Body of pancreas (tissue), 4 donors: ENCODE measurements at places on chromosomes 7 and 10. TPM values are rescaled to one million over a fixed set of nuclear protein-coding genes. Genes with fewer than 3 reads are reported as not detected.

GRCh38 chr10:124892905-124893304, 49.0 kb upstream of the ZRANB1 start:
- no peaks in the 10 kb centered on the region for H3K4me1 ChIP-seq
- no peaks in the 10 kb centered on the region for H3K27me3 ChIP-seq
- no peak overlapping the region for H3K4me3 ChIP-seq

- H3K4me1 ChIP-seq, result peaks cover 33% of the 10 kb centered on the region
- no peak overlapping the region for H3K4me3 ChIP-seq
- H3K27ac ChIP-seq, result no peak overlapping the region
- no peaks in the 10 kb centered on the region for H3K36me3 ChIP-seq
Measured at GRCh38 chr10:114517368-114518250, 113.3 kb upstream of the AFAP1L2 start.

GRCh38 chr10:58701405-58702135, 188.9 kb downstream of the BICC1 start:
- no peaks in the 10 kb centered on the region for H3K36me3 ChIP-seq
- no peaks in the 10 kb centered on the region for H3K27me3 ChIP-seq
- peak overlapping the region; percentile 31 for H3K27ac ChIP-seq
- peak; percentile 40 for DNase-seq

GRCh38 chr10:114071178-114071577, 27.5 kb downstream of the ADRB1 start:
- no peak for DNase-seq
- H3K27ac ChIP-seq, result no peak overlapping the region
- no peaks in the 10 kb centered on the region for H3K36me3 ChIP-seq

DNA sequence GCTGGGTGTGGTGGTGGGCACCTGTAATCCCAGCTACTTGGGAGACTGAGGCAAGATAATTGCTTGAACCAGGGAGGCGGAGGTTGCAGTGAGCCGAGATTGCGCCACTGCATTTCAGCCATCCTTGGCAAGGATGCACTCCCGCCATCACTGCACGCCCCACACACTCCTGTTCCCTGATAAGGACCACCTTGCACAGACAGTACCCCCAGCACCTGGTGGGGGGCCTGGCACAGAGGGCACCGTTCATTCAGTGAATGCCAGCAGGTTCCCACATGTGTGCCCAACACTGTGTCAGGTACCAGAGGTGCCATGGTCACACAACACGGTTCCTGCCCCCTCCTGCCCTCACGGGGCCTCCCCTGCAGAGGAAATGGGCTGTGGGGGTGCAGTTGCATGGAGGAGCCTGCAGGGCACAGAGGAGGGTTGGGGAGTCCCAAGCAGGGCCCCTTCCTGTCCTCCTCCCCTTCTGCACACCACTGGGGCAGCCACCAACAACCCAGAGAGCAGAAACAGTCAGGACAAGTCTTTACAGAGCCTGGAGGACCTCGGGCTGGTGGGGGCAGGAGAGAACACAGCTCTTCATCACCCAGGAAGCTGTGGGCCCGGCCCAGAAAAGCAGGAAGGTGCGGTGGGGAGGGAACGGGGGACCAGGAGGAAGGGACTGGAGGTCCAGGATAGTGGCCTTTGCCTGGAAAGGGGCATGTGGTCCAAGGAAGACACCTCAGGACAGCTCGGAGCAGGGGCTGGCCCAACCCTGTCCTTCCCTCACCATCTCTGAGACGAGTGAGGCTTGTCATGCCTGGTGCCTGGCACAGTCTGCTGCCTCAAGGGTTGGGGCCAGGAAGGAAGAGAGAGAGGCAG, 7.1 kb downstream of the CRYGN start:
- no peaks in the 10 kb centered on the region for H3K36me3 ChIP-seq
- no peaks in the 10 kb centered on the region for H3K27me3 ChIP-seq
- no peak overlapping the region for H3K4me3 ChIP-seq

GRCh38 chr10:17125206-17125893, 4.3 kb downstream of the CUBN start:
- DNase-seq, result no peak
- H3K4me3 ChIP-seq, result no peak overlapping the region
- H3K27me3 ChIP-seq, result no peaks in the 10 kb centered on the region
- H3K27ac ChIP-seq, result no peak overlapping the region
- no peaks in the 10 kb centered on the region for H3K36me3 ChIP-seq
- no peaks in the 10 kb centered on the region for H3K4me1 ChIP-seq

SSC4D gene
- 3.6 TPM for total RNA-seq

DNA sequence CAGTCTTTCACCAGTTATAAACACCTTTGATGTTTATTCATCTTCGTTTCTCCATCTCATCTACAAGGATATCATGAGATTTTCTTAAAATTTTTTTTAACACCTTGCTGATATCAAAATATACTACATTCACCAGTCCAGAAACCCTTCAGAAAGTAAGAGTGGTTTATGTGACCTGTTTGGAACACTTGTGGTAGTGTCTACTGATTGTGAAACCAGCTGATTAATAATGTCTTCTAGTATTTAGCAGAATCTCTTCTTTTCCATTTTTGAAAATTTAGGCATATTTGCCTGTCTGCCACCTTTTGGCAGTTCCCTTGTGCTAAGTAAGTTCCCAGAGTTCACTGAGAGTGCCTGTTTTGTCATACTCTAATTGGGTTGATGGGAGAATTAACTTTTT, 18.5 kb downstream of the DLD start:
- no peak overlapping the region for H3K27ac ChIP-seq
- H3K4me1 ChIP-seq, result no peaks in the 10 kb centered on the region
- H3K36me3 ChIP-seq, result no peaks in the 10 kb centered on the region
- H3K27me3 ChIP-seq, result no peaks in the 10 kb centered on the region
- no peak overlapping the region for H3K4me3 ChIP-seq

GIMAP7 gene
- total RNA-seq, result 3.6 TPM

DNA sequence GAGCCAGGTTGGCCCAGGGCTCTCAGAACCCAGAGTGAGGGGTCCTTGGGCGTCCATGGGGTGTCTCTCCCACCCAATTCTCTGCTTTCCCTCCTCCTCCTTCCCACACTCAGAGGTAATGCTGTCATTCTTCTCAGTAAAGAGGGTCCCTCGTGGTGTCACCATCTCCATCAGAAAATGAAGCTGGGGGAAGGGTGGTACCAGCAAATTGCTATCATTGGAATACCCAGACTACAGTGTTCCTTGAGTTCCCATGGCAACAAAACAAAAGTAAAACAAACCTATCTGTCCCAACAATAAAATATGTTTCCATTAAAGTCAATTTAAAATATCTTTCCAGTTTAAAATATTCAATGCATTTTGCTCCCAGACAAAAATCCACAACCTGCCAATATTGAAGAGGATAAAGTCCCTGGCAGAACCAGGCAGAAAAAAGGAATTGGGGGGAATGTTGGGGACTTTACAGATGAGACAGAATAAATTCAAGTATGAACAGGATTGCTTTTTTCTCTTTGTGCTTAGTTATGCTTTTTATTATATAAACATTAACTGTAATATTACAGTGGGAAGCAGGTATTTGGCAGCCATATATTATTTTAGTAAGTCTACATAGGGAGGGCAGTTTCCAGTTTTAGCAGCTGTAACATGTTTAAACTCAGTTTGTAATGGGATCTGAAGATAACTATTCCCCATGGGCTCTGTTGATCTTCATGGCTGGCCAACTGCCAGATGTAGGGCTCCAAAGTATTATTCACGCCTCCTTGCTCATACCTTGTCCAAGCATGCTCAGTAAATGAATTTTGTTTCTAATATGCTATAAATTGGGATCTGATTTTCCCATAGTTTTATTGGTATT, 182.1 kb downstream of the ARID5B start:
- peaks cover 45% of the 10 kb centered on the region for H3K4me1 ChIP-seq
- no peaks in the 10 kb centered on the region for H3K27me3 ChIP-seq
- DNase-seq, result peak; percentile 42
- H3K36me3 ChIP-seq, result no peaks in the 10 kb centered on the region

ANKRD1 gene
- 0.52 TPM for total RNA-seq
